ENCODE measurements at places on chromosomes 12 and 14.

- no peak for DNase-seq
These were observed 141.3 kb downstream of the KTN1 start for GRCh38 chr14:55721353-55721752.

DNA sequence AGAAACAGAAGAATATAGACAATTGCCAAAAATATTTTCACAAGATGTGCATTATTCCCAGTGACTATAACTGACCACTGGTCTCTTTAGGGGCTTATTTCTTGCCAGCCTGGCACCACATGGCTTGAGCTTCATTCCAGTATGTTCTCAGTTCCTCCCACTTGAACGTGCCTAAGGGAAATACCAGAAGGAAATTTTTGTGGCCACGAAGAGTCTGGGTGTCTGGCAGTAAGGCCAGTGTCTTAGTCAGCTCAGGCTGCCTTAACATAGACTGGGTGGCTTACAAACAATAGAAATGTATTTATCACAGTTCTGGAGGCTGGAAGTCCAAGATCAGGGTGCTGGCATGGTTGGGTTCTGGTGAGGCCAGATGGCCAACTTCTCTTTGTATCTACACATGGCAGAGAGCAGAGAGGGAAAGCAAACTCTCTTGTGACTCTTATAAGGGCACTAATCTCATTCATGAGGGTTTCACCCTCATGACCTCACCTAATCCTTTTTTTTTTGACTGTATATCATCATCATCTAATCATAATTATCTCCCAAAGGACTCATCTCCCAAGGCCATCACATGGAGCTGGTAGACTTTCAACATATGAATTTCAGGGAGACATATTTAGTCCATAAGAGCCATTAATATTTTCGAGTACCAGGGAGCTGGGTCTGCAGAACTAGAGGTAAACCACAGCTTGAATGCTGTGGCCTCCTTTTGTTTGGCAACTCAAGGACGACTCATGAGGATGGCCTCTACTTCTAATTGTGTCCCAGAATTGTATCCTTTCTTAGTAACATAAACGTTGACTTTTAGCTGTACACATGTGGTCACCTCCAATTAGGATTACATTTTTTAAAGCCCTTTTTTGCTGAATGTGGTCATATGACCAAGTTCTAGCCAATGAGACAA lies 5.1 kb upstream of the SMOC1 start:
- no peak for DNase-seq

DNA sequence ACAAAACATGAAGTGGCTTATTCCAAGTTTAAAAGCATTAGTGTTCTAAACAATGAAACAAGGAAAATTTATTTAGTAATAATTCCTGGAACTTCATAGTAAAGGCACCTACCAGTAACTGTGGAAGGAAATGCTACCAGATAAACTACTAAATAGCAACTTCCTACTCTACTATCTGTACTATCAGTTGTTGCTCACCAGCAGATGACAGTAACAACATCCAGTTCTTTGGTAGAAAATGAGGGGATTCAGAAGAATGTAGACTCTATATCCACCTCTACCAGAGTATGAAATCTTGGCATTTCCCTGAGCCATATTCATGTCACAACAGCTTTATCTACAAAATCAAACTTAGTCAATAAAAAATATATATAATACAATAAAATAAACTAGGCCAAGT lies 3.1 kb downstream of the ENTPD5 start:
- no peak for DNase-seq

GRCh38 chr14:56896922-56897321 lies 86.6 kb upstream of the OTX2 start:
- DNase-seq = no peak

DNA sequence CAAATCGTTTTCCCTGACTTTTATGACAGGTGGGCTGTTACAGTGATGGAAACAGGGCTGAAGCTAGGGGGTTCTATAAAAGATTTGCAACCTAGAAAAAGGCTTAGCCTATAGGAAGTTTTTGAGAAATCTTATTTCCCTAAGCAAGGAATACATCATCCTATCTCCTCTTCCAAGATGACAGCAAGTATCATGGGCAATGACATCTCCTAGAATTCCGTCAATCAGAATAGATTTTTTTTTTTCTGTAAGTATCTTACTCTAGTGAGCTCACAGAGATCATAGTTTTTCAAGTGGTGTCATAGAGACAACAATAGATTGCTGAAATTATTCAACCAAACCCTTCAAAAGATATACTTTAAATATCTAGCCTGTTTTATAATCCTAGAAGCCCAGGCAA lies 108.8 kb downstream of the MYF5 start:
- no peak for DNase-seq

DNA sequence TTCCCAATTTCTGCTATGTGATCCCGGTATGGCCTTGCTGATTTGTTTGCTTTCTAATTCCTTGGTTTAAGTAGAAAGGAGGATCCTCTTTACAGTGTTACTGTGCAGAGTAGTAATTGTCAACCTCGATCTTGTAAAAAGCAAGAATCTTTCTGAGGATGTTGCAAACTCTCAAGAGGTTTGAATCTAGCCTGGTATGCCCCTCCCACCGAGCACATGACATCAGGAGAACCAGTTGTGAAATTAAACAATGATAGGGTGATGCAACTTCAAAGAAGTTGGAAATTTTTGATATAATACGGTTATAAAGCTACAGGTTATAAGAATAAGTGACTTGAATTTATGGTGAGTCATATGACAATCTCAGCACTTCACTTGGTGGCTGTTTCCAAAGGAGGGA lies 35.0 kb upstream of the FUT8 start:
- no peak for DNase-seq

DNA sequence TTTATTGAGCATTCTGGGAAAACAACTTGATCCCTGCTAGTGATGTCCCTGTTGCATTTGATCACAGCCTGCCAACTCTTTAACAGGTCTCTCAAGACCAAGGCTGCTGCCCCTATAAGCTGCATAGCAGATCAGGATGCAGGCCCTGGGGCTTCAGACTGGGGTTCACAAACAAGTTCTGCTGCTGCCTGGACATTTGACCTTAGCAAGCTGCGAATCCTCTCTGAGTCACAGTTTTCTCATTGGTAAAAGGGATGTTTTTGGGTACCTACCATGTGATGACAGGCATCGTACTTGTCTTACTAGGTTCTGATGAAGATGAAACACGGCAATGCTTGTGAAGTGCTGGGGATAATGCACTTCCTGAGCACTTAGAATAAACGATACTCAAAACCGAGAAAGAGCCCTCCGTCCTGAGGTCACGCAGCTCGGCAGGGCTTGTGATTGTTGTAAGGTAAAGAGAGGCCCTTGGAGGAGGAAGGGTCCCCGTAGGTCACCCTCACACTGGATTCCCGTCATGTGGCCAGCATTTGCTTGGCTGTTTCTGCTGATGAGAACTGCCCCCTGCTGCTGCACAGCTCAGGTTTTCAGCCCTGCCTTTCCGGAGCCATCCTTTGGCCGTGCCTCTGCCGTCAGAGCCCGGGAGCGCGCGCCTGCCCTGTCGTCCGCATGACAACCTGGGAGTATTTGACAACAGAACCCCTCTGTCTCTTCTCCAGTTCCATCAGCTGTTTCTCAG lies 39.1 kb downstream of the TSPAN9 start:
- no peak for DNase-seq

GRCh38 chr12:109717390-109718357 lies 4.0 kb downstream of the FAM222A start:
- DNase-seq = no peak

DNA sequence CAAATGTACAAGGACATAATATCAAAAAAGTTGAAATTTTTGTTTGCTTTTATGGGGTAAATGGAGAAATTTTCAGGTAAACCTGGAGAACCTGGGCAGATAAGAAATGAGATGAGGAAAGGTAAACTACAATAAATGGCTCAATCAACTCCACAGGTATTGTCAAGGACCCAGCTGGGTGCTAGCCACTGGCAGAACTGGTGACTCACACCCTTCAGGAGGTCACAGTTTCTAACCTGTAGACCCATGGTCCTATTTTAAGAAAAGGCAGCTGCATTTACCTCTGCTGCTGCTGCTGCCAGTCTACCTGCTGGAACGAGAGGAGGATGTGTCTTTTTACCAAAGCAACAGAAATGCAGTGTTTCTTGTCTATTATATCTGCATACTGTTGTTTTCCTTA lies 226.6 kb downstream of the ALG10B start:
- no peak for DNase-seq

- no peak for DNase-seq
These were observed 3.3 kb downstream of the NRXN3 start for GRCh38 chr14:78173346-78174035.

- no peak for DNase-seq
These were observed 108.7 kb upstream of the OTX2 start for GRCh38 chr14:56918849-56919574.

DNA sequence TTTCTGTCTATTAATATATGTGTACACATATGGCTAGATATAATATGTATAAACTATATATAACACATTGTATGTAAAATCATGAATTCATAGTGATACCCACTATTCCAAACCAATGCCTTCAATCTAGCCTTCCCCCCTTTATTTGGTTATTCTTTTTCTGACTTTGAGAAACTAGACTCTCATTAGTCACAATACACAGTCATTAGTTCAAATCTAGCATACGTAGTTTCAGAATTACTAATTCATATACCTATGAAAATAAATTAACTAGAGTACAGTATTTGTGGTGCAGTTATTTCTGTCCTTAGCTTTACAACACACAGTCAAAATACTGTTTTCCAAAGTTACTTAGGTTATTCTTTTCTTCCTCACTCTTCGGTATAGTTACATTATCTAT lies 268.2 kb downstream of the DPF3 start:
- no peak for DNase-seq

DNA sequence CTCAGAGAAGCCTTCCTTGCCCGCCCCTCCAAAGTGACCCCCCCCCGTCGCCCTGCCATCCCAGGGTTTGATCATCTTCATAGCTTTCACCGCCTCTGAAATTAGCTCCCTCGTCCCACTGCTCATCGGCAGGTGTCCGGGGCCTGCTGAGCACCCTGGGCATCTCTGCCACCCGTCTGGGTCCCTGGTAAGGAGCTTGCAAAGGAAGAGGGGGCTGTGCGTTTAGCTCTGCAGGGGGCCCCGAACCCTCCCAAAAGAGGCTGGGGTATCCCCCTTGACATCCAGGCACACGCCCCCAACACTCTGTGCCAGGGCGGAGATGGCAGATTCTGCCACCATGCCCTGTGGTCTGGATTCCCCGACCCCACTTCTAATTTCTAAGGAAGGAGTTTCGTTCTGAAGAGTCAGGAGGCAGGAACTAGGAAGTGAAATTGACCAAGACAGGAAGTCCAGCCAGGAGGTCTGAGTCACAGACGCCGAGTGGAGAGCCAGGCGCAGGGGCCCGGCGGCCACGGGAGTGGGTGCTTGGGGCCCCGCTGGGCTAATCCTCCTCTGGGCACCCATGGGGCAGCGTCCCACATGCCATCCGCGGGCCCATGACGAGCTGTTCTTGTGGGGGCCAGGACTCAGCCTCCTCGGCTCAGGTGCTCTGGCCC lies 95.7 kb downstream of the RFLNA start:
- no peak for DNase-seq

GRCh38 chr12:124683152-124684124 lies 116.0 kb upstream of the NCOR2 start:
- no peak for DNase-seq

- no peak for DNase-seq
These were observed 270.2 kb downstream of the ALG10B start for GRCh38 chr12:38586789-38587188.

DNA sequence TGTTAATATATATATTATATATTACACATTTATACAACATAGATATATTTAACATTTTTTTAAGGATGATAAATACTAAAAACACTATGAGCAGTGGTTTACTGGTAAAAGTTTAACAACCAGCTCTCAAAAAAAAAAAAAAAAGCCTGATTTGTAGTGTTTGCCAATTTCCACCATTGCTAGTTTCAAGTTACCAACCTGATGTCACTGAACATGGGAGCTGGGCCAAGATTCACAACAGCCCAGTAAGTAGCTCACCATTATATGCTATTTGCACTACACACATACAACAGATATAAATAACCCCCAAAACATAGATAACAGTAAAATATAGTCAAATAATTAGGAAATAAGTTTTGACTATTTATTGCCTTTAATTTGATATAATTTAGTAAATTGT lies 28.9 kb upstream of the TMX1 start:
- no peak for DNase-seq

DNA sequence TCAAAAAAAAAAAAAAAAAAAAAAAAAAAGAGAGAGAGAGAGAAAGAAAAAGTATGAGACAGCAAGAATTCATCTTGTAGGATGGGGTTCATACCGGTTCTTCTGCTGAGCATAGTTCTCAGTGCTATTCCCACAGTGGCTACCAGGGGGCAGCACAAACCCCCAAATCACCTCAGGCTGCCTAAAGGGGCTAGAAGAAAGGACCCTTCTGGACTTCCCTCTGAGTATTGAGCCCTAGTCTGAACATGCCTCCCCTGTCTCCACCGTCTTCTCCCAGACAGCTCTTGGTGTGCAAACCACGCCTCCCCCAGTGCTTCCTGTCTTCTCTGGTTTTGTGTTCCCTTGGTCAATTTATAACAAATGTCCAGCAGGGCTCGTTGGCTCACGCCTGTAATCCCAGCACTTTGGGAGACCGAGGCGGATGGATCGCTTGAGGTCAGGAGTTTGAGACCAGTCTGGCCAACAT lies 31.3 kb upstream of the SMUG1 start:
- peak; percentile 66 for DNase-seq

- DNase-seq = peak; percentile 37
These were observed 753 bp downstream of the CSRNP2 start for GRCh38 chr12:51082561-51083125.

DNA sequence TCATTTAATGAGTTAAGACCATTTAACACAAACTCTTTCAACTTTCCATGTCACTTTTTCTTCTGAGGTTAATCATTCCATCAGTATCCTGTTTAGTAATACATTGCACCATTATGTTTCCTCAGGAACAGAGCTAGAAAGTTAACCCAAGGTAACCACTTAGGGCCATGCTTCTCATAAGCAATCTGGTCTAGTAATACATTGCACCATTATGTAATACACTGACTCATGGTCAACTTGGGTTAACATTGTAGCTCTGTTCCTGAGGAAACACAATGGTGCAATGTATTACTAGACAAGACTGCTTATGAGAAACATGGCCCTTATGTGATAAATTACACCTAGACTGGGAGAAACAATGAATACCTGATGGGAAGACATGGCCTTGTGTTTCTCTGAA lies 21.7 kb downstream of the ERH start:
- DNase-seq = no peak

DNA sequence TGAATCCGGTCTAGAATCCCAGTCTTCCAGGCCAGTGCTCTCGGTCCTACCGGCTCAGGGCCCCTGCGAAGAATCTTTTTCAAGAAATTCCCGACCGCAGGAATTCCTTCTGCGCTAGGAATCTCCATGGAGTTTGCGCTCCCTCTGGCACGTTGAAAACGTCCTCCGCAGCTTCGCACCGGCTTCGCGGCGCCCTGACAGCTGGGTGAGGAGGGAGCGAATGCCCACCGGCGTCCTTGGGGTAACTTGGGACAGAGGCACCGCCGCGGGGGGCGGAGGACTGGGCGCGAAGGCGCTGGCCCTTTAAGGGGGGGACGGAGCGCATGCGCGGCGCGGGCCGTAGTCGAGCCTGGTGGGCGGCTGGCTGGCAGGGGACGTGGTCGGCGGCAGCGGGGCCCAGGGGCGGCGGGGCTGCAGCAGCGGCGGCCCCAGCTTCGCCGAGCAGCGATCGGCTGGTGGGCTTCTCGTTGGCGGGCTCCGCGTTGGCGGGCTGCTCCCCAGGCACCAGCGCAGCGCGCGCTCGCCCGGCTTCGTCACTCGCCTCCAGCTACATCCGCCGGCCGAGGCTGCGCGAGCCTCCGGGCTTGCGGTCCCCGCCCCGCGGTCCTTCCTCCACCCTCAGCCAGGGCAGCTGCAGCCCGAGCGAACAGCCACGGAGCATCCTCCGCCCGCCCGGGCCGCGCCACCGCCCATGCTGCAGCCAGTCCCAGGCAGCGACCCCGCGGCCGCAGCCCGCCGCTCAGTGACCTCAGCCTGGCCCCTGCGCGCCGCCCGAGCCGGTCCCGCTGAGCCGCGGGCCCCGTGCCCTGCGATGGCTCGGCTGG lies at the start of gene VASH1:
Gene VASH1 (plus strand): TSS at position 333 of the 824 bp plus-strand sequence. CDS start 1,354 bp downstream, outside the sequence.
- DNase-seq = peak; percentile 85

All from HEK293T (cell line).